IMR-90 (cell line): ENCODE measurements at places on chromosomes 11 and 22. TPM values are rescaled to one million over a fixed set of nuclear protein-coding genes. Genes with fewer than 3 reads are reported as not detected.

- DNase-seq: no peak
Measured at GRCh38 chr22:17638182-17638431, 450 bp upstream of the BCL2L13 start.

DNA sequence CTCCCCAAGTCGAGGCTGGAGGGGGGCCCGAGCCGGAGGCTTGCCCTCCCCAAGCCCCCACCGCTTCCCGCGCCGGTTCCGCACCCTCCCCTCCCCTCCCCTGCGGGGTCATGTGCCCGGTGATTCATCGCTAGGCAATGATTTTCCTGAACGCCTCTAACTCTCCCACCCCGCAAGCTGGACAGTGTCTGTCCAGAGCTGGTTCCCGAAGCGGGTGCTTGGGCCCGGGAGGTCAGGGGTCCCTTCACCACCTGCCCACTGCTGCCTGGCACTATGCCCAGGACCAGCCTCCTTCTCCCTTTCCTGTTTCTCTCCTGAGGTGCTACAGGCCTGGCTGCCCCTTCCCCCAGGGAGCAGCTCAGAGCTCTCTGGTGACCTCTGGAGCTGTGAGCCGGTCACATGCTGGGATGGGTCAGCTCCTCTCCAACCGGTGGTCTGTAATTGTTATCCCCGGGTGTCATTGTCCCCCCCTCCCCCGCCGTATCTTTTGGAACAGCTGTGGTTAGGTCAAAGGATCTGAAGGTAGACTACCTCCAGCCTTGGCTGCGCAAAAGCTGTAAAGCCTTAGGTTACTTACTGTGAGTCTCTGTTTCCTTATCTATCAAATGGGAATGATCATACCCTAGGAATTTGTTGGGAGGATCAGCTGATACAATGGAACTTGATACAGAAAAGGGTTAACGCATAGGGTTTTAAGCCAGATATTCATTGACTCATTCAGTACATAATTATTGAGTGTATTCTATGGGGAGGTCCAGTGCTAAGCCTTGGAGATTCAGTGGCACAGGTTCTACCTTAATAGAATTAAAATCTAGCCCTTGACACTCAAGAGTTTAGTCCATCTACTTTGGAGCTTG, 753 bp downstream of the STX3 start:
- DNase-seq: peak; percentile 63

GRCh38 chr11:36340897-36341296, 44.8 kb downstream of the PRR5L start:
- no peak for DNase-seq

Gene MRGPRE
- total RNA-seq: not detected in 2 replicates

Gene PHF21A
- 9.0 and 9.7 TPM in 2 replicates for total RNA-seq

Gene PRG2
- not detected in 2 replicates for total RNA-seq

Gene KLHL35
- 1.4 and 1.6 TPM in 2 replicates for total RNA-seq
